ENCODE measurements at places on chromosomes 7 and 10.

GRCh38 chr7:151017953-151018420 is 6.3 kb downstream of the ATG9B start:
- DNase-seq, result peak; percentile 95

DNA sequence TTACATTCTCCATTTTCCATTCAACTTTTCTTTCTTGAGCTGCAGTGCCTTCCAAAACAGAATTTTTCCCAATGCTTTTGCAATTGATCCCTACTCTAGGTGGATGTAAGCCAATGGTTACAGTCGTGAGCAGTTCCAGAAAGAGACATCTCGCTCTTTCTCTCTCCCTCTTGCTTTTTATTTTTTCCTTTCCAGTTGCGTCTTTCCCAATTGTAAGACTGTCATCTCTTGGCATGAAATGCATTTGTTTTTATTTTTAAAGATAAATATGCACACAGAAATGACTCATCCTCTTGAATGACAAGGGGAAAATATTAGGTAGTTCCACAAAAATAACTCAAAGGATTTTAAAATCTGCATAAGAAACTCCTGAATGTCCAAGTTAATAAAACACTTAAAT is 25.1 kb downstream of the GLI3 start:
- DNase-seq, result no peak

GRCh38 chr7:158556721-158557440 is 30.7 kb downstream of the PTPRN2 start:
- no peak for DNase-seq

DNA sequence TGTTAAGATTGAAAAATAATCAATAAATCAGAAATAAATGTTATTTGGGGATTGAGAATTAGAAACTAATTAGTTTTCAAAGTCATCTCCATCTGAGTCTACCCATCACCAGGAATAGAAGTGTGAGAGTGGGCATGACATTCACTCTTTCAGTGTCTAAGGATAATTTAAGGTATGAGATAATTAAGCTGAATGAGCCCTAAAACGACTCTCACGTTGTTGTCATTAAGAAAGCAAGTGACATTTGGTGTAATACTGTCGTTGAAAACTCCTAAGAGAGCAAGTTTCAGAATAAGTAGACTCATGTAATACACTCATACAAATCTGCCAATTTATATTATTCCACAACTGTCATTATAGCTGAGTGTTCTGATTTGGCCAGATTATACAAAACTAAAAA is 7.1 kb downstream of the AGMO start:
- no peak for DNase-seq

DNA sequence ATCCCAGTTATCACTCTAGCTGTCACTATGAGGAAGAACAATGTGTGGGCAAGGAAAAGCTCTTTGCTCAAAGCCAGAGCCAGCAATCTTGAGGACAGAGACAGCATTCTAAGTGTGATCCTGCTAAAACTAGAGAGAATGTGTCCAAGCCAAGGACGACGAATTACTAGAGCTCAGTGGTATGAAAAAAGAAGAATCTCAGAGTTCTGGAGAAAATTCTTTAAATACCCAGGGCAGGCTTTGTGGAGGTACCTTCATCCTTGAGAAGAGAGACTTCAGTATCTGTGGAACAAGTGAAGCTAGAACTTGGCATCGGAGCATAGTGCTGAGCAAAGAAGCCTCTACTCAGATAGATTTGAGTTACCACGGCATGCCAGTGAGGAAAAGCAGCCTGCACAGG is 209.8 kb downstream of the TRIL start:
- DNase-seq, result no peak

DNA sequence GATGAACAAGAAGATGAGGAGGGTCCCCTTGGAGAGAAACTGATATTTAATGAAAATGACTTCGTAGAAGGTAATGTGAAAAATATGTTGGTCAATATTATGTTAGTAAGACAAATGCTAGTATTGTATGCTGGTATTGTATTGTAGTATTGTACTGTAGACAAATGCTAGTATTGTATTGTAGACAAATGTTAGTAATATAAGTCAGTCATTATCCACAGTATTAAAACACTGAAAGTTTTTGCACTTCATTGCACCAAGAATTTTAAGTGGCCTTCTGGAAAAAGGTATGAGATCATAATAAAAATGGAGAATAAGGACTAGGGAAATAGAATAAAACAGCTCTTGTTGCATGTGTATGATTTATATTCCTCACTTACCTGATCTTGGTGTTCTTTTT is 17.5 kb downstream of the CSGALNACT2 start:
- DNase-seq, result no peak

DNA sequence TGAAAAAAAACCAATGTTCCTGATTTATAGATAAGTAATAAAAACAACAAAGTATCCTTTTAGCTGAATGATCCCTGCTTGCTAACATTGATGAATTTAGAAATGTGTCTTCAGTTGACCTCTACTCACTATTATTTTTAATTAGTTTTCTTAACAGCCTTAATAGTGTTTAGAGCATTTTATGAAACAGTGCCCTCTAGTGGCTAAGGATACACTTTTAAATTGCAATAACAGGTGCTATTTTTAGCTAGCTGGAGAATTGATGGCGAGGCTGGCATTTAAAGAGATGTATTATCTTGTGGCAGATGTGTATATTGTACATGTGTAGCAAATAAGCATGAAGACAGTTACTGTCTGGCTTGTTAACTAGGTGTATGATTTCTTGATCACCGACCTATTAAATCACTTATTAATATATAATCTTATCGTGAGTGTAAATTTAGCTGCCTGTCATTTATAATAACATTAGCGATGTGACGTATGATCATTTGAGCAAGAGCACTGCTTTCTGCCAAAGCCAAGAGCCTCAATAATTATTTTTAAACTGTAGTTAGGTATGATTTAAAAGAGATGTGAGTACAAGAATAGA is 451.9 kb downstream of the DPP6 start:
- no peak for DNase-seq

- no peak for DNase-seq
These were observed 6.4 kb downstream of the CALD1 start for GRCh38 chr7:134785842-134786241.
